SIG-M5 (cell line): ENCODE measurements at places on chromosomes 2 and 18.

- no peak for DNase-seq
Observed at GRCh38 chr2:20052861-20053281, 1.4 kb upstream of the LAPTM4A start.

- DNase-seq: no peak
Observed at GRCh38 chr2:152413228-152414030, 78.5 kb downstream of the FMNL2 start.

DNA sequence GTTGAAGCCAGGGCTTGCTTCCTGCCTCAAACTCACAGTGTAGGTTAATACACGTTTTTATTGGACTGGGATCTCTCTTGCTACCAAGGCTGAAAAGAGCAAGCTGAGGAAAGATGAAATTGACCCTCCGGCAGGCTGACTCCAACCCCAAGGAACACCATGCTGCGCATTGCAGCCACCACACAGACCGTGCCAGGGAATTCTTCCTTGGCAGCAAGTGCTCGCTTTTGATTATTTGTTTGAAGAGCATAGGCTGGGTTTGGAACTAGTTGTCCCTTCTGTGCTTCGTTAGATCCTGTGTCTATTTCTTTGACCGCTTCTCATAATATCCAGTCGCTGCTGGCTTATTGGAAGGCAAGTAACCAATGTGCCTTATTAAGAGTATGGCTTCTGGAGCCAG lies 34.4 kb upstream of the DARS1 start:
- DNase-seq: no peak

GRCh38 chr18:61738042-61738441 lies 154.8 kb downstream of the RNF152 start:
- no peak for DNase-seq

DNA sequence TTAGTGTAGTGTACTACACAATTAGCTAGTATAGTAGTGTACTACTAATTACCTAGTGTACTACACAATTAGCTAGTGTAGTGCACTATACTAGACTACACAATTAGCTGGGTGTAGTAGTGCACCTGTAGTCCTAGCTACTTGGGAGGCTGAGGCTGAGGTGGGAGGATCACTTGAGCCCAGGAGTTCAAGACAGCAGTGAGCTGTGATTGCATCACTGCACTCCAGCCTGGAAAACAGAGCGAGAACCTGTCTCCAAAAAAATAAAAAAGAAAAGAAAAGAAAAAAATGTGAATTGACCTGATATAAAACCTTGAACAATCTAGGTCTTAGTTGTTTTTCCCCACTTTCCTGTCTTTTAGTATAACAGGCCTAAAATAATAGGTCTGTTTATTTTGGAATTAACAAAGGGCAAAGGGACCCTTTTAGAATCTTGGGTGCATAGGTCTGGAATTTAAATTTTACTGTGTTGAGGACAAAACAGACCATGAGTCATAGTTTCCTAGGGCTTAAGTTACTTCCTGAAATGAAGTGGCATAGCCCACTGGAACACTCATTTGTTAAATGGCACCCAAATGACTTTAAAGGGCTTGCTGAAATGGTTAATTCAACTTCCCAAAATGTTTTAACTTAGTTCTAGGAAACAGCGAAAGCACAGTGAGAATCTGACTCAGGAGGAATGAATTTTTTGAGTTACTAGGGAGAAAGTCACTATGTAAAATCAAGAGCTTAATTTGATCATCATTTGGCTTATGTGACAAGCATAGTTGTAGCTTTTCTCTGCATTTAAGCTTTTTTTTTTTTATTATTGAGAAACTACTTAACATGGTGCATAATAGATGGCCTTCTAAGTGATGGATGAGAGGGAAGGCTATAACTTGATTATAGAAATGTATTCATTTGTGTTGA lies 50.7 kb upstream of the ARL5A start:
- DNase-seq: peak; percentile 40

- DNase-seq: no peak
Observed at GRCh38 chr2:158325031-158325781, 131.3 kb downstream of the CCDC148 start.

DNA sequence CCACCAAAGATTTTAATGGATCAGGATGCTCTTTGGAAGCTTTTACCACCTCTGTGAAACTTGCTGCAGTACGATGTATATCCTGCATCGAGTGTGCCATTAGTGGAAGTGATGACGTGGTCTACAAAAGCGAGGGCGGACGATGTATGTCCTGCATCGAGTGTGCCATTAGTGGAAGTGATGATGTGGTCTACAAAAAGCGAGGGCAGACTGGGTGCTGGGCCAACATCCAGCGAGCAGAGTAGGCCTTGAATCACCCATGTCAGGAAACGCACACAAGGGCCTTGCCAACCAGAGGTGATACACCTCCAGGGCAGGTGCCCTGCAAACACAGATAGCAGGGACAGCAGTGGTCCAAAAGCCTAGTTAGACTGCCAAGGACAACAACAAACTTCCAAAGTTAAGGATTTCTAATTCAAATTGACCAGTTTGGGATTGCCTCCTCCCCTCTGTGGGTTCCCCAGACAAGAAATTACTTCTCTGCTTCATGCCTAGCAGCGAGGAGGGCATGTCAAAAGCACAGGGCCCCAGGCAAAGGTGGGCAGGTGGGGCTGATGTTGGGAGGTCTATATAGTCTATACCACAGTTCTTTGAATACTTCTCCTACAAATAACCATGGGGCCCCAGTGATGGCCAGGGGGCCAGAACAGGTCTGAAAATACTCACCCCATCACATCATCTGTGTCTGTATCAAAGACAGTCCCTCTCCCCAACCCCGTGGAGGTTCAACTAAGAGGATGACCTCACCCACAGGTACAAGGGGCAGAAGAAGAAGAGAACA lies 70.2 kb downstream of the ADD2 start:
- no peak for DNase-seq

DNA sequence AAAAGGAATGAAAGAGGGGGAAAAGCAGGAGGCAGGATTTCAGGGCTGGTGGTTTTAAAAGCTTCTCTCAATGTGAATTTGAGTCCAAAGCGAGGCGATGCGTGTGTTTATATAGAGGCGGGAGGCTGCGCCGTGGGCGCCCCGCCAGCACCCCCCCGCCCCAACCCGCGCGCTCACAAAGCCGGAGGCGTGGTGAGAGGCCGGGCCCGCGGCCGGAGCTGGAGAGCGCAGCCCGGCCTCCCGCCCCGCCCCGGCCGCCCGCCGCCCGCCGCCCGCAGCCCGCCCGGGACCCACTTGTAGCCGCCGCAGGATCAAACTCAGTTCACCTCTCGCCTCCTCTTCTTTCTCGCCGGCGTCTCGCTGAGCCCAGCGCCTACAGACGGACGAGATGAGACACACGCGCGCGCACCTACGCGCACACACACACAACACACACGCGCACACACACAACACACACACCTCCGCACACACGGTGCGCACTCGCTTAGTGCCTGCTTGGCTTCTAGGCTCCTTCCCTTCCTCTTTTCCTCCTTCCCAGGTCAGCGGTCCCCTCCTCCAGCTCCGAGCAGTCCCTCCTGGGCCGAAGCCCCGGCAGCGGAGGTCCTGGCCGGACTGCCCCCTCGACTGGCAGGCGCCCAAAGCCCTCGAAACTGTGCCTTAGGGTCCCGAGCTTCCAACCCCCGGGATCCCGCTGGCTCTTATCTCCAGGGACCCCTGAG lies 1.3 kb upstream of the CYP26B1 start:
- no peak for DNase-seq

GRCh38 chr18:12882453-12883371 lies 1.3 kb downstream of the PTPN2 start:
- no peak for DNase-seq

DNA sequence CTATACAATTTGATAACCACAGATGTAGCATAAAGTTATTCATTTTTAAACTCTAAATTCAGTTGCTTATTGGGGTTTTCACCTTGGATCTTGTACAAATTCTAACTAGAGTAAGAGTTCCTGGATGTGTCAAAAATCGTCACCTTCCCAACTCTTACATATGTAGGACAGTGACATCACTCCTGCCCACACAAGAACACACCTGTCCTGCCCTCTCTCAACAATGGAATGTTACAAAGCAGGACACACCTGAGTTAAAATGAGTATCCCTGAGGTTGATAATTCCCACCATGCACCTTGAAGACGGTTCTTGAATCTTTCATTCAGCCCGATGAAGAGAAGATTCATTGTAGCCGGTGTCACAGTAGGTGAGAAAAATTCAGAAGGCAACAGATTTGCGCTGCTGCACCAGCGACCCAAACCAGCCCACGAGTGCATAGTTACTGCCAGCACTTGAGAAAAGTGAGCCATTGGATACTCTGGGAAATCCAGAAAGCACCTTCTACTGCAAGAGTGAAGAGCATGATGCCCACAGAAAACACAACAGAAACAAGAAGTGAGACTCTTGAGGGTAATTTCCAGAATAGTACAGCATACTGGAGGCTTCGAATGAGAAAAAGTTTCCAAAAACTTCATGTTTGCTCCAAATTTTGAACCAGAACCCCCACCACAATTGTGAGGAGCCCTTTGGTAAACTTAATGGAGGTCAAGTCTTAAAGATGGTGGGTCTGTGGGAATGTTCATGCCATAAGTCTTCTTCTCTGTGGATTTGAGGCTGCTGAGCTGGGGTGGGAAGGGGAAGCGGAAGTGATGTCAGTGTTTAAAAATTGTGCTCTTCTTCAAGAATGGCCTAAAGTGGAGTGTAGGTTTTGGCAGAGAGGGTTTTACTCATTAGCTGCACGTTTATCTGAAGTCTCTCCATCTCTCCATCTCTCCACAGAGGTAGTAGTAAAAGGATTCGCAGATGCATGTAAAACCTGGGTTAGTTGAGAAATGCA lies 34.7 kb upstream of the ADAM23 start:
- DNase-seq: no peak

GRCh38 chr18:72700961-72701710 lies 157.0 kb upstream of the CBLN2 start:
- DNase-seq: no peak

DNA sequence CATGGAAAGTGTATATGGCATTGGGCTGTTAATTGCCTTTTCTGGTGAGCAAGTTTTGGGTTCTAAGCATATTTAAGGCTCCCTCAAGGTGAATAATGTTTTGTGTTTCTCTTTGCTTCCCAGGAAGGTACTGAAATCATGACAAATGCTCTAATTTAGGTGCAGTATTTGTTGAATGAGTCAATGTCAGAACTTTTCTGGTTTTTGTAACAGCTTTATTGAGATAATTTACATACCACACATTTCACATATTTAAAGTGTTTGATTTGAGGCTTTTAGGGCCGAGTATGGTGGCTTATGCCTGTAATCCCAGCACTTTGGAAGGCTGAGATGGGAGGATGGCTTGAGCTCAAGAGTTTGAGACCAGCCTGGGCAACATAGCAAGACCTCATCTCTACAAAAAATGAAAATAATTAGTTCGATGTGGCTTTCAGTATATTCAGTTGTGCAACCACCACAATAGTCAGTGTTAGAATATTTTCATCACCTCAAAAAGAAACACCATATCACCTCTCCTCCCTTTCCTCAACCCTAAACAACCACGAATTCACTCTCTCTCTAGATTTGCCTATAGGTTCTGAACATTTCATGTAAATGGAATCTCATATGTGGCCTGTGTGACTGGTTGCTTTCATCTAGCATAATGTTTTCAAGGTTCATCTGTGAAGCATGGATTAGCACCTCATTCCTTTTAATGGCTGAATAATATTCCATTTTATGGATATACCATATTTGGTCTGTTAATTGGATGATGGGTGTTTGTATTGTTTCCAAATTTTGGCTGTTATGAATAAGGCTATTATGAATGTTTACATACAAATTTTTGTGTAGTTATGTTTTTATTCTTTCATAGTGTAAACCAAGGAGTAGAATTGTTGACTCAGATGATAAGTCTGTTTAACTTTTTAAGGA lies 54.9 kb downstream of the MGAT5 start:
- no peak for DNase-seq

GRCh38 chr2:231528636-231529030 lies 1.6 kb downstream of the NMUR1 start:
- DNase-seq: no peak

DNA sequence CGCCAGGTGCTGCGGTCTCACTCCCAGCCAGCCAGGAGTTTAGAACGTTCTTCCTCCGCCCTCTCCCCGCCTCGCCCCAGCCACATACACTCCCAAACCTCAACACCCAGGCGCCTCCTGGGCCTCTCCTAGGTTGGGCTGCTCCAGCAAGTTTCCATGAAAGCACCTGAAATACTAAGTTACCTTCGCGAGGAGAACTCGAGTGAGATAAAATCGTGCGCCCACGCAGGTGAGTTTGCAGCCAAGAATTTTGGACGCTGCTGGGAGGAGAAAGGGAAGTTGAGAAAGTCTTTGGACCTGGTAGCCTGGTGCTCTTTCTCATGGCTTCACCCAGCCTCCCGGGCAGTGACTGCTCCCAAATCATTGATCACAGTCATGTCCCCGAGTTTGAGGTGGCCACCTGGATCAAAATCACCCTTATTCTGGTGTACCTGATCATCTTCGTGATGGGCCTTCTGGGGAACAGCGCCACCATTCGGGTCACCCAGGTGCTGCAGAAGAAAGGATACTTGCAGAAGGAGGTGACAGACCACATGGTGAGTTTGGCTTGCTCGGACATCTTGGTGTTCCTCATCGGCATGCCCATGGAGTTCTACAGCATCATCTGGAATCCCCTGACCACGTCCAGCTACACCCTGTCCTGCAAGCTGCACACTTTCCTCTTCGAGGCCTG lies at the start of gene GPR39:
Gene GPR39, plus strand, starts transcription at position 83 of the 673 bp plus-strand sequence.
- DNase-seq: no peak

DNA sequence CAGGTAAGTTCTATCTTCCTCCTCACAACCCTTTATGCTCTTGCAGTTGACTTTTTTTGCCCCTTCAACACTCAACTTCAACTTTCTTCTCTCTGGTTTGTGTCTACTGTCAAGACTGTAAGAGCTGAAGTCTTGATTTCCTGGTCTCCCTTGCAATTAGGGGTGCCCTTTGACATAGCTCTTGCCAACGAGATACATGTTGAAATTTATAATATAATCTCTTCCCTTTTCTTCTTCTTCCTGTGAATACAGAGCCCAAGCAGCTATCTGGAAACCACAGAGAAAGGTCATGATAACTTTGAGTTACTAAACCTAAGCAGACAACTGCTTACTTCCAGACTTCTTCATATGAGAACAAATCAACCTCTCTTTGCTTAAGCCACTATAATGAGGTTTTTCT lies 163.5 kb downstream of the MC4R start:
- DNase-seq: no peak

DNA sequence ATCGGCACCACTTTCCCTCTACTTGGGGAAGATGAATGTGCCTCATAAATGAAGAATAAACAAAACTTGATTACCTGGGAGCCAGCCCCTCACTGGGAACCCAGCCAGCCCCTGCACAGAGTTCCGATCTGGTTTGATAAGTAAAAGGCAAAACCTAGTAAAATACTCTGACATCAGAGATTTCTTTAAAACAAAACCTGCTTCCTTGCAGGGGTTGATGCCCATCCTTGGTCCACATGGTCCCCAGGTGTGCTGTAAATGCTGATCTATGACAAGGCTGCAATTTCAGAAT lies 218.8 kb upstream of the APCDD1 start:
- DNase-seq: no peak

DNA sequence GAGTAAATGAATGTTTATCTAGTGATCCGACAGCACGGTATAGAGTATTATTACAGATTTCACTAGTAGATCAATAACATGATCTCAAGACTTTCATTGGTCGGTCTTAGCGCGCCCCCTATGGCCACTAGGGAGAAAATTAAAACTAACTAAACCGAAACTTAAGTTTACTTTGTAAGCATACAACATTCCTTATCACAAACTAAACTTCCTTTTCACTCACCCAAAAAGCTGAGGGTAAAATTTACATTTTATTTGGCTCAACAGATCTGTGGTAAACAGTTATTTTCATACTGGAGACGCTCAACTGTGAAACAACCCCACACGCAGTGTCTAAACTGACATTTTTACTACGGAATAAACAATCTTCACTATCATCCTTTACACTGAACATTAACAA lies 215.6 kb upstream of the MAP2 start:
- DNase-seq: no peak
